Left lung (tissue), 14 donors: ENCODE measurements at places on chromosomes 16 and 17.

DNA sequence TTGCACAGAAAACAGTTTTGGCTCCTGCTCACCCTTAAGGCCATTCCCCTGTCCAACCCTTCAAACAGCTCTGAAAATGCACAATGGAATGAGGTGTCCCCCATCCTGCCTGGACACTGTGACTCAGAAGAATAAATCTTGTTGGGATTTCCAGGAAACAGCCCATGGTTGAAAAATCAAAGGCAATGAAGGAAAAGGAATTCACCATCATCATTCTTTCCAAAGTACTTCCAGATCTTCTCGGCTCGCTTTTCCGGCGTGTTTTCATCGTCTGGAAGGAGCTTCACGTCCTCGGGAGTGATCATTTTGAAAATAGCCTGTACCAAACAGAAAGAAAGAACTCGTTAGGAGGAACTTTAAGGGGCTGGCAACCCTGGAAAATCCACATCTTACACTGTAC, 4.3 kb downstream of the RCVRN start:
- DNase-seq: no peak

- DNase-seq: no peak
Measured at GRCh38 chr17:7713782-7714181, 3.8 kb upstream of the DNAH2 start.

DNA sequence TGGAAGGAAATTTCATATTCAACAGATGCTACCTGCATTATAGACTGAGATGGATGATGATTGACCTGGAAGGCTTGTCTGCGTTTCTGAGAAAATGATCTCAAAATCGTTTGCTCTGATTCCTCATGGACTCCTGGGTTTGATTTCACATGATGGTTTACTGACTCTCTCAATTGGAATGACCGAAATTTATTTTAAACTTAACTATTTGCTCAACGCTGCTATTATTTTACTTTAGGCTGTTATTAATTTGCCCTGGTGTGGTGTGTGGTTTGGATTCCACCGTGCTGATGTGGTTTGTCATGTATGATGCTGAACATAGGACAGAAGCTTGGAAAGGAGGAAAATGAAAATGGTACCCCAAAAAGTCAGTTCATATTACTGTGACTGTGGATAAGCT, 37.3 kb upstream of the ELAC2 start:
- no peak for DNase-seq

GRCh38 chr16:75630052-75630451, 7.0 kb upstream of the ADAT1 start:
- DNase-seq: no peak

- no peak for DNase-seq
Measured at GRCh38 chr16:67016681-67017420, 12.1 kb upstream of the CBFB start.

- no peak for DNase-seq
Measured at GRCh38 chr17:82544431-82545070, 25.0 kb downstream of the FOXK2 start.

- no peak for DNase-seq
Measured at GRCh38 chr16:15649727-15650018, 372 bp upstream of the NDE1 start.
